ENCODE measurements at places on chromosomes 6 and 20. TPM values are rescaled to one million over a fixed set of nuclear protein-coding genes. Genes with fewer than 3 reads are reported as not detected.

GRCh38 chr6:22873513-22874136, 304.3 kb downstream of the HDGFL1 start:
- no peaks in the 10 kb centered on the region for H3K27me3 ChIP-seq
- H3K36me3 ChIP-seq: no peaks in the 10 kb centered on the region
- H3K4me3 ChIP-seq: no peak overlapping the region
- H3K27ac ChIP-seq: no peak overlapping the region

DNA sequence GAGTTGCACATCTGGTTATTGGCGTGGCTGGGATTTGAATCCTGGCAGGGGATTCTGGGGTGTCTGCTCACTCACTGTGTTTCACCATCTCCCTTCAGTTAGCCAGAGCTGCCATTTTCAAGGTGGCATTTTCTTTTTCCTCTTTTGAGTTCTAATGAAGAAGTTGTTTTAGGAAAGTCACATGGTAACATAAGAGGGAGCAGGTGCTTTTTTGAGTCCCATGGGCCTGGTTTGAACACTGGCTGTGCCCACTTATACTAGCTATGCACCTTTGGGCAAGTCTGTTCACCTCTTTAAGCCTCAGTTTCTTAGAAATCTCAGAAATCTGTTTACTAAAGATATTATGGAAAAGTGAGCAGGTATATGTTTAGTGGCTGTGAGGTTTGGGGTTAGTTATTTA, 39.6 kb downstream of the ANKS1A start:
- no peak overlapping the region for H3K4me3 ChIP-seq
- no peaks in the 10 kb centered on the region for H3K36me3 ChIP-seq
- H3K27me3 ChIP-seq: no peaks in the 10 kb centered on the region
- peaks cover 11% of the 10 kb centered on the region for H3K4me1 ChIP-seq

GRCh38 chr20:21514553-21515251, 838 bp upstream of the NKX2-2 start:
- peak overlapping the region; percentile 73 for H3K4me3 ChIP-seq
- peaks cover 97% of the 10 kb centered on the region for H3K27me3 ChIP-seq
- peak; percentile 91 for DNase-seq
- H3K36me3 ChIP-seq: no peaks in the 10 kb centered on the region
- peaks cover 13% of the 10 kb centered on the region for H3K4me1 ChIP-seq

DNA sequence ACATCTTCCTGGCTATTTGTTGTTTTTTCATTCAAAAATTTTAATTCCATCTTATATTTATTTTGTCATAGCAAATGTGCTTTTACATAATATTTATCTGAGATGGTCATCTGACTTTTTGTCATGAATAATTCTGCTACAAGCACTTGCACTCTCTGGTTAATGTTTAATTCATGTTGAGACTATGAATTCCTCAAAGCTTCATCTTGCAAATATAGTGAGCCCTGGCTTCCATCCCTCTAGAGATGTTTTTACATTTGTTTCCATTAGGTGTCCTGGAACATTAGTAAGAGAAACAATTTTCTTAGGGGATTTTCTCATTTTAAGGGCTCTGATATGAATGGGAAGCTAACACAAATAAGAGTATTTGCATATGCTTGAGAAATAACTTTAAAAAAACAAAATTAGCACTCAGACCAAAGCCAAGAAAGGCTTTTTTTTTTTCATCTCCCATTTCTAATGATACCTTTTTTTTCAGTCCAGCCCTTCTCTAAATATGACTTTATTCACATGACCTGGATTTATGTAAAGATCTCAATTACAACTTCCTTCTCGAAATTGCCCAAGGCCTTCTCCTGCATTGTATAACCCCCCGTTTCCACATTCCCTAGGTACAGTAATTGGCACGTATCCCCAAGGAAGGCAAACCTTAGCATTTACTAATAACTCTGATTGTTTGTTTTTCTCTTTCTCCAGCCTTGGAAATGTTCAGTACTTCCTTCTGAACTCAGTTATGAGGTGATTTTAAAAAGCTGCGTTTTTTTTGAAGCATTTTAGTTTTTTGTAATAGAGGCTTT, 797.0 kb upstream of the GJE1 start:
- H3K4me3 ChIP-seq: no peak overlapping the region
- no peaks in the 10 kb centered on the region for H3K27me3 ChIP-seq
- no peaks in the 10 kb centered on the region for H3K36me3 ChIP-seq
- H3K4me1 ChIP-seq: no peaks in the 10 kb centered on the region
- H3K27ac ChIP-seq: no peak overlapping the region

GRCh38 chr6:79810871-79811270, 136.5 kb downstream of the ELOVL4 start:
- H3K27ac ChIP-seq: no peak overlapping the region
- DNase-seq: no peak
- no peak overlapping the region for H3K4me3 ChIP-seq
- H3K36me3 ChIP-seq: no peaks in the 10 kb centered on the region
- peaks cover 11% of the 10 kb centered on the region for H3K4me1 ChIP-seq

GRCh38 chr20:51062065-51062464, 39.2 kb upstream of the KCNG1 start:
- H3K4me3 ChIP-seq: no peak overlapping the region
- no peaks in the 10 kb centered on the region for H3K36me3 ChIP-seq
- H3K27me3 ChIP-seq: no peaks in the 10 kb centered on the region
- no peak overlapping the region for H3K27ac ChIP-seq
- peak; percentile 36 for DNase-seq

GRCh38 chr6:88983532-88983931, 20.1 kb upstream of the RNGTT start:
- DNase-seq: peak; percentile 84
- H3K27ac ChIP-seq: no peak overlapping the region
- H3K36me3 ChIP-seq: no peaks in the 10 kb centered on the region

DNA sequence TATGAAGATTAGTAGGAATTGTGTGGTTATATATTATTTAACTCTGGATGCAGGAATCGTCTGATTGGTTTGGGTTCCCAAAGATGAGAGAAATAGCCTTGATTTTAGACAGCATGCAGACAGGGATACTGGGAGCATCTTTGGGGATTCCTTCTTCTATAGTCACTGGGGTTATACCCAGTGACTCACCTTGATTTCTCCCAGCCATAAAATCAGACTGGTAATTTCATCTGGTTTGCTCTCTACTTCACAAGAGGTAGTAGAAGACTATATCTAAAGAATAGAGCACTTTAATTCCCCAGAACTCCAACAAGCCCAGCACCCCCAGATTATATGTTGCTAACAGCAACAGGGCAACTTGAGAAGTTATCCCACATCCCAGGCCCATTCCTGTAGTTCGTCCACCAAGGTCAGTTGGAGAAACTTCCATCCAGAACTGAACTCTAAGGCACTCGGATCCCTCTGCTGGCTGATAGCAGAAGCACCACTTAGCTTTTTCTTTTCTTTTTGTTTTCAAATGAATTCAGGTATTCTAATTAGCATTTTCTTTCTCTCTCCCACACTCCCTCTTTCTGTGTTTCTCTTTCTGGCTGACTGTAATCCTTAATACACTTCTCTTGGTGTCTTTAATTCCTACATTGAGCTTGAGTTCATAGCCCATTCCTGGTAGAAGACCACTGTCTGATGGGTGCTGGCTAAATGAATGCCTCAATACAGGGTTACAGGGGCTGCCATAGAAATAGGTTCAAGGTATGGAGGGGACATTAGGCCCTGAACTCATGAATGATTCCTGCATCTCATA, 20.4 kb upstream of the EFHC1 start:
- no peaks in the 10 kb centered on the region for H3K36me3 ChIP-seq
- no peak overlapping the region for H3K4me3 ChIP-seq
- H3K27ac ChIP-seq: no peak overlapping the region
- H3K4me1 ChIP-seq: no peaks in the 10 kb centered on the region

GRCh38 chr20:63527184-63527583, 6.6 kb downstream of the PPDPF start:
- H3K4me1 ChIP-seq: no peaks in the 10 kb centered on the region
- DNase-seq: peak; percentile 25
- H3K36me3 ChIP-seq: peaks cover 17% of the 10 kb centered on the region
- no peaks in the 10 kb centered on the region for H3K27me3 ChIP-seq
- H3K27ac ChIP-seq: no peak overlapping the region

DNA sequence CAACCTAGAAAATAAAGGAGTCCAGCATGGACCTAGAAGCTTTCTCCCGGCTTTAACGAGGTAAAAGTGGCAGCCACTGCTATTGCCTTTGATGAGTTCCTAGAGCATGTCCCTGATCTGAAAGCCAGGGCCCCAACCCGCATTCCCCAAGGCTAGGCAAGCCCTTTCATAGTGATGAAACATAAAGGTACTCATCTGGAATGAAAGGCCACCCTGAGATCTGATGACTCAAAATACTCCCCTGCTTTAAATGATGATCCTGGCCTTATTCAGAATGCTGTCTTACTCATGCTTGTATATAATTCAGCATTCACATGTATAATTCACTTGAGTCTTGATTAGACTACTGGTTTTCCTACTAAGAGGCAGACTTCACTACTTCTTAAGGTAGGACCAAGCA, 21.3 kb downstream of the TTPAL start:
- H3K4me3 ChIP-seq: no peak overlapping the region
- H3K36me3 ChIP-seq: peaks cover 97% of the 10 kb centered on the region
- H3K27me3 ChIP-seq: no peaks in the 10 kb centered on the region
- H3K27ac ChIP-seq: no peak overlapping the region
- DNase-seq: no peak

- no peaks in the 10 kb centered on the region for H3K4me1 ChIP-seq
- no peak overlapping the region for H3K4me3 ChIP-seq
- H3K36me3 ChIP-seq: no peaks in the 10 kb centered on the region
- no peak for DNase-seq
Measured at GRCh38 chr20:41900201-41900691, 282.1 kb upstream of the CHD6 start.

- H3K36me3 ChIP-seq: no peaks in the 10 kb centered on the region
- DNase-seq: no peak
- no peak overlapping the region for H3K27ac ChIP-seq
- no peaks in the 10 kb centered on the region for H3K27me3 ChIP-seq
Measured at GRCh38 chr6:5732496-5732895, 274.2 kb downstream of the NRN1 start.

DNA sequence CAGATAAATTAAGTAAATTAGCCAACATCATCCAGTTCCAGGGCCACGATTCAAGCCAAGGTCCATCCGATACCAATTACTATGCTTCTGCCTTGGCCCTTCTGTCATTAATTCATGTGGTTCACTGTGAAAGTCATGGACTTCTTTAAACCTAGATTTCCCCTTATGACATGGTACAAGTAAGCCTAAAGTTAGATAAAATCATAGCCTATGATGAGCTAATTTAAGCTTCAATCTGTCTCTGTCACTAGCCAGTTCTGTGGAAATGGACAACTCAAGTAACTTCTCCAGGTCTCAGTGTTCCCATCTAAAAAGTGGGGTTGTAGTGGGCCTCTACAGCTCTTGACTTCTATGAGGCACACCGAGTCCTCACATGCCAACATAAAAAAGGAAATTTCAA, 225.5 kb upstream of the MARCKS start:
- no peak overlapping the region for H3K4me3 ChIP-seq
- no peaks in the 10 kb centered on the region for H3K27me3 ChIP-seq
- H3K4me1 ChIP-seq: peaks cover 14% of the 10 kb centered on the region
- H3K36me3 ChIP-seq: no peaks in the 10 kb centered on the region

DNA sequence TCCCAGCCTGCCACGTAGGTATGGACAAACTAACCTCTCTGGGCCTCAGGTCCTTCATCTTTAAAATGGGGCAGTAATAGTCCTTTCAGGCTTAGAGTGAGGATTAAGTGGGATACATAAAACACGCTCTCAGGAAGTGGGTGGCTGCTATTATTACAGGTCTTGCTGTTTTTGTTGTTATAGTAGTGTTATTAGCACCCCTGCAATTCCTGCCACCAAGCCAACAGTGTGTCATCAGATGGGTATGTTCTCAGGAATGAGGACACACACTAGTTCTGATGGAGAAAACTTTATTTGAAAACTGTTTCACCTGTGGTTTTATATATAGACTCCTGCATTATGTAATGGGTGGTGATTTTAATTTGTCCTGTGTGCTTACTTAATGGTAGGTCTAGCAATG, 131.7 kb downstream of the LRRC1 start:
- H3K4me3 ChIP-seq: no peak overlapping the region
- no peak overlapping the region for H3K27ac ChIP-seq
- no peaks in the 10 kb centered on the region for H3K27me3 ChIP-seq
- no peak for DNase-seq
- no peaks in the 10 kb centered on the region for H3K36me3 ChIP-seq

- no peaks in the 10 kb centered on the region for H3K4me1 ChIP-seq
- H3K27me3 ChIP-seq: no peaks in the 10 kb centered on the region
- no peaks in the 10 kb centered on the region for H3K36me3 ChIP-seq
- no peak for DNase-seq
Measured at GRCh38 chr20:32248043-32248442, 29.4 kb upstream of the KIF3B start.

DNA sequence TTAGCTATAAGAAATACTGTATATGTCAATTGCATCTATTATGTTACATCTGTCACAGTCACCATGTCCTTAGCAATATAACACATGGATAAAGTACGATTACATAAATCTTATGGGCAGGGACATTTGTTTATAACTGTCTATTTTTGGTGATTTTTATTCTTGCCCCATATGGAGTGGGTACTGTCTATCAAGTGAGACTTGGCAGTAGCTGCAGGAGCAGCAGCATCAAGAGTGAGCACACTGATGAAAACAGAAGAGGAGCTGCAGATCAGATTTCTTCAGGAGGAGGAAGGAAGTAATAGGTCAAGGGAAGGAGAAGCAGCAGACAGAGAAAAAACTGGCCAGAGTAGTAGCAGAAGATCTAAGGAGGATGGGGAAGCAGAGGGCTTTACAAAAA, 516.7 kb downstream of the C6orf118 start:
- no peaks in the 10 kb centered on the region for H3K36me3 ChIP-seq
- H3K27me3 ChIP-seq: no peaks in the 10 kb centered on the region
- no peak overlapping the region for H3K27ac ChIP-seq
- no peak for DNase-seq

DNA sequence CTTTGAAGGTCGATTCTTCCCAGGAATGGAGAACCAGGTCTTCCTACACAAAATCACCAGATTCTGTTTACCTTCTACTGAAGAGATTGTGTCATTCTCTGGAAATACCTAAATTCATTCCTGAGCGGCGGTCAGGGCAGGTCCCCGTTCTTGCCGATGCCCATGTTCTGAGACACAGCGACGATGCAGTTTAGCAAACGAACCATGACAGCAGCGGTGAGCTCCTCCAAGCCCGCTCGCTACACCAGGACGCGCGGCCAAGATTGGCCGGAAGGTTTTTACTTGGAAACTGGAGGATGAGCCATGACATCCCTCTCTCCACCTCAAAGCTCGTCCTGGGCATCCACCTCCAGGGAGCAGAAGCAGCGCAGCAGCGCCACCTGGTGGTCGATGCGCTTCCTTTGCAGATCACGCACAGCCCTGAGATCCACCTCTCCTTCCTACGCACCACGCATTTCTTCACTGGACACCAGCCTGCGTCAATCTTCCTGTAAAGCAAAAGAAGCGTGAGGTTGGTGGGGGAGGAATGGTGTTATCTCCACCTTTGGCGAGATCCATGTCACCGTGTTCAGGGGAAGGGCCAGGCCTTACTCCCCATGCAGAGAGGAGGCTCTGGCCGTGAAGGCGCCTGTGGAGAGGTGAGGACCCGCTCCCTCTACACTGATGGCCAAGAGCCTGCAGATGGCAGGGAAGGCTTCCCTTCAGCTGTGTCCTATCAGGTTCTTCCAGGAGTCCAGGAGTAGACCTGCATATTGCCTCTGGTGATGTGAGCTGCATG, 9.9 kb upstream of the HLA-B start:
- no peak overlapping the region for H3K4me3 ChIP-seq
- H3K27ac ChIP-seq: no peak overlapping the region
- H3K27me3 ChIP-seq: peaks cover 61% of the 10 kb centered on the region

Gene GRM1
- 0.57 TPM for total RNA-seq

Gene TRIM15
- total RNA-seq: not detected

Gene TRAPPC3L
- not detected for total RNA-seq

Gene MATN4
- total RNA-seq: 0.35 TPM

Gene HACE1
- total RNA-seq: 30.1 TPM

All from endodermal cell (in vitro differentiated cells).